ENCODE measurements at places on chromosomes 11 and 22.

- DNase-seq, result no peak
Measured at GRCh38 chr22:31987218-31987617, 42.9 kb downstream of the YWHAH start.

- no peak for DNase-seq
Measured at GRCh38 chr11:122172352-122173073, 56.5 kb upstream of the BLID start.

DNA sequence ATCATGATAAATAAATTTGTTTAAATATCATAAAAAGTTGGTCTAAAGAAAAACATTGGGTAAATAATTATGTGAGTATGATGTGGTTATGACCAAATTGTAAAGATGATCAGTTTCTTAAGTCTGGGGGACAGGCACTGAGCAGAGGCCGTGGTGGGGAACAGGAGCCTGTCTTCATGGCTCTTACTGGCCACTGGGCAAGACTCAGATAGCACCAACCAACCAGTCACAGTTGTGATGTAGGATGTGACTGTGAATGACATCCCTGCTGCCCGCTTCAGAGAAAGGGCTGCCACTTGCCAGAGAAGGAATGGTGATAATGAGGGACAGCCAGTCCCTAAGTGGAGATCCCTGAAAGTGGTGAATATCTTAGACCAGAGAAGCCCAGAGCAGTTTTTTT, 7.0 kb downstream of the PTPRJ start:
- no peak for DNase-seq

- DNase-seq, result no peak
Measured at GRCh38 chr22:44192816-44193534, 12.2 kb downstream of the PARVG start.

- DNase-seq, result no peak
Measured at GRCh38 chr22:48316257-48317250, 1511.1 kb downstream of the BRD1 start.

- no peak for DNase-seq
Measured at GRCh38 chr11:131411636-131412035, 41.2 kb downstream of the NTM start.

- DNase-seq, result peak; percentile 7
Measured at GRCh38 chr11:130330101-130330684, 15.5 kb upstream of the ZBTB44 start.

Data from DMS79 (cell line).